Dermis blood vessel endothelial cell (primary cell): ENCODE measurements at places on chromosomes 1 and 21. TPM values are rescaled to one million over a fixed set of nuclear protein-coding genes. Genes with fewer than 3 reads are reported as not detected.

- no peak for DNase-seq
Measured at GRCh38 chr1:63882048-63882704, 108.4 kb downstream of the ROR1 start.

- peak; percentile 59 for DNase-seq
Measured at GRCh38 chr1:32208891-32209328, at the start of gene DCDC2B. TSS of gene DCDC2B (plus strand) at chr1:32209089. CDS start at chr1:32209094, 5 bp downstream.

DNA sequence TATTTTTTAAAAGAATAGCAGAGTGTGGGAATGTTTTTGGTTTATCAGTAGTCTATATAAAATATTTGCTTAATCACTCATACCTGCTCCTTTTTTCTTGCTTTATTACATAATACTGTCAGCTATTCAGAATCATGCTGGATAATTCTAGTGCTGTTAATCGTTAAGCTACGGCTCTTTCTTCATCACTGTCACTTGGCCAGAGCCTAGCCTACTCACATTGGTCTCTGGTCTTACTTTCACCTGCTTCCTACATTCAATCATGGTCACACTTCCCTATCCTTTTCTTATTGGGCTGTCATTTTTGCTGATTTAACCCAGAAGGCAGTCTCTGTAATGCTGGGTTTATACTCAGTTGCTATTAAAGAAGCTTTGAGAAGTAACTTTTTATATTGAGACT, 2.5 kb downstream of the KLHL20 start:
- DNase-seq = no peak

GRCh38 chr21:32184065-32184464, 94.8 kb downstream of the MIS18A start:
- no peak for DNase-seq

GRCh38 chr1:208289716-208290115, 45.5 kb upstream of the PLXNA2 start:
- DNase-seq = no peak

- no peak for DNase-seq
Measured at GRCh38 chr21:37183749-37184148, 83.4 kb downstream of the VPS26C start.

- no peak for DNase-seq
Measured at GRCh38 chr1:175307160-175307559, 114.6 kb upstream of the KIAA0040 start.

- no peak for DNase-seq
Measured at GRCh38 chr1:221515496-221515895, 226.4 kb downstream of the DUSP10 start.

GRCh38 chr21:41817228-41817627, 50.4 kb upstream of the RIPK4 start:
- DNase-seq = peak; percentile 75

GRCh38 chr1:113617438-113618141, 141.7 kb downstream of the PHTF1 start:
- no peak for DNase-seq

DNA sequence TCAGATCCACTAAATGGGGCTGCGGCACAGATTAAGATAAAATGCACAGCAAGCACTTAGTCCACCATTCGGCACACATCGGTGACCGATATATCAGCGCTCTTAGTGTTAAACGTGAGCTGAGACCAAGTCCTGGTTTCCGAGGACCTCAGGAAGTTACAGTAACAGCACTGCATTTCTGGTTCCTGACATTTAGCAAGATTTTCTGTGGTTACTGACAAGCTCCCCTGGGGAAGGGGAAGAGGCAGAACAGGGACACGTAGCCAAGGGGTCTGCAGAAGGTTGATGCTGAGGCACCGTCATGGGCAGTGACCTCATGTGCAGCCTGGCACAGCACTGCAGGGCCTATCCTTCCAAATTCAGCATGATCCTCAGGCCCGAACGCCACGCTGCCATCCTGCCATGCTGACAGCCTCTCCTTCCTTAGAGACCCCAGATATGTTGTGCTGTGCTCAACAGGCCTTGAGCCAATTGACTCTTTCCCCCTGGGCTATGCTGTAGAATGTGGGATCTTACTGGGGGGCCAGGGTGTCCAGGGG, 13.4 kb upstream of the PEF1 start:
- DNase-seq = no peak

- DNase-seq = peak; percentile 57
Measured at GRCh38 chr1:94081566-94082344, 39.2 kb downstream of the ABCA4 start.

DNA sequence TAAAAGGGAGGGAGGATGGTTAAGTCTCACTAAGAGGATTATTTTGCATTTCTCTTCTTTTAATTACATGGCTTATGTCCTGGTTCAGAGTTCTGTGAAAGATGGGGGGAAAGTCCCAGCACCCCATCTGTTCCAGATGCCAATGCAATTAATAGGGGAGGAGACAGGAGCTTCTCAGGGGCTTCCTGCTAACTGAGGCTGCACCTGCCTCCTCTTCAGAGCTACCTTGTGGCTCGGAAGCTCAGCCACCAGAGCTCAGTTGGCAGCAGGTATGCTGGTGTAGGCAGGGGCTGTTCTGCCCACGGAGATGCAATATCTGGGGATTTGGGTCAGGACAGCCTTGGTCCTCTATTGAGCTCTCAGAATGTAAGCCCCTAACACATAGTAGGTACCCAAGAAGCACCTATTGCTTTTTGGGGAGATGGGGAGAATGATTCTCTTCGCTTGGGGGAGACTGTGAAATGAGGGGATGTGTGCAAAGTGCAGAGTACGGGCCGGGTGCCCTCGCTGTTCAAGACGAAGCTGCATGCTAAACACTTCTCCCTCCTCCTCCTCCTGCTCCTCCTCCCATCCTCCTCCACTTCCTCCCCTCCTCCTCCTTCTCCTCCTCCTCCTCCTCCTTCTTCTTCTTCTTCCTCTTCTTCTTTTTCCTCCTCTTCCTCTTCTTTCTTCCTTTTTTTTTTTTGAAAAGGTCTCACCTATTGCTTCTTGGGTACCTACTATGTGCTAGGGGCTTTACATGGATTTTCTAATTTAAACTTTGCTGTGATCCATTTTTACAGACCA, 279.0 kb downstream of the PTPRU start:
- DNase-seq = no peak

- no peak for DNase-seq
Measured at GRCh38 chr1:59261537-59261936, 35.4 kb upstream of the FGGY start.

DNA sequence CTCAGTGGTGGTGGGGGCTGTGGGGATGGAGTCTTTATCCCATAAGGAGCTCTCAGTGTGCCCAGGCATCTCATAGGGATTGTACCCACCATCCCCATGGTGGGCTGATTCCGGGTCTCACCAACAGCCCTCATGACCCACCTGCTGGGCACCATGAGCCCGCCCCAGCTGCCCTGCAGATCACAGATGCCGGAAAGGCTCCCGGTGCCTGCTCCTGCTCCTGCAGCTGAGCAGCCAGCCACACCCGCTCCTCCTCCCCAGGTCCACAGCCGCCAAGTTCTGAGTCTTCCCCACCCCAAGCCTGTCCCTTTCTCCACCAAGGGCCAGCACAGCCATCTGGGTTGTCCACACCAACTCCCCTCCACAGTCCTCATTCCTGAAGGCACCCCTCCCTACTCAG, 15.5 kb upstream of the TSPEAR start:
- no peak for DNase-seq

GRCh38 chr1:70874818-70875217, 172.8 kb downstream of the PTGER3 start:
- no peak for DNase-seq

DNA sequence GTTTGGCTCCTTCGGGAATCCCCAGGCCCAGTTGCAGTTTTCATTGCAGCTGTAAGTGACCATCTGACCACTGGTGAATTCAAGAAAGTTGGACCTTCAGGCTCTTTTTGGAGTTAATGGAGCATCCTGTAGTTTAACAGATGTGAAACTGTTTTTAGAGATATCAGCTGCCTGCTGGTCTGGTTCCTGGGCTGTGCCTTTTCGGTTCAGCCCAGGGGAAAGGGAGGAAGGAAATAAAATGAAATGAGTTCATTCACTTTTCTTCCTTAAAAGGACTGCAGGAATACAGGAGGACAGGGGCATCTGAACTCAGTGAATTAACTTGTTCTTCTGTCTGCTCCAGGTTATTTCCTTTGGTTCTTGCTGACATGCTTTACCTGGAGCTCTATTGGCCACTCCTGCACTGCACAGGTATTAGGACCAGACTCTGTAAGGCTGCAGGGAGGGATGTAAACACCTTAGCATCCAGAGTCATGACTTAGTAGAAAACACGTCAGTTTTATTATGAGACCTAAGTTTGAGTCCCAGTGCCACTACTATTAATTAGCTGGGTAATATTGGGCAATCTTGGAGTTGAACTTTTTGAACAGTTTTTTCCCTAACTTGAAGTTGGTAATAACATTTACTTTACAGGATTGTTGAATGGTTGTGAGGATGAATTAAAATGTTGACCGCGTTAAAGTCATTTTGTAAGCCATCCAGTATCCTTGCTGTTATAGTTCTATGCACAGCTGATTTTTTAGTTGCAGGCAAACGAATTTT, 83.6 kb downstream of the LRRC8D start:
- DNase-seq = peak; percentile 69

DNA sequence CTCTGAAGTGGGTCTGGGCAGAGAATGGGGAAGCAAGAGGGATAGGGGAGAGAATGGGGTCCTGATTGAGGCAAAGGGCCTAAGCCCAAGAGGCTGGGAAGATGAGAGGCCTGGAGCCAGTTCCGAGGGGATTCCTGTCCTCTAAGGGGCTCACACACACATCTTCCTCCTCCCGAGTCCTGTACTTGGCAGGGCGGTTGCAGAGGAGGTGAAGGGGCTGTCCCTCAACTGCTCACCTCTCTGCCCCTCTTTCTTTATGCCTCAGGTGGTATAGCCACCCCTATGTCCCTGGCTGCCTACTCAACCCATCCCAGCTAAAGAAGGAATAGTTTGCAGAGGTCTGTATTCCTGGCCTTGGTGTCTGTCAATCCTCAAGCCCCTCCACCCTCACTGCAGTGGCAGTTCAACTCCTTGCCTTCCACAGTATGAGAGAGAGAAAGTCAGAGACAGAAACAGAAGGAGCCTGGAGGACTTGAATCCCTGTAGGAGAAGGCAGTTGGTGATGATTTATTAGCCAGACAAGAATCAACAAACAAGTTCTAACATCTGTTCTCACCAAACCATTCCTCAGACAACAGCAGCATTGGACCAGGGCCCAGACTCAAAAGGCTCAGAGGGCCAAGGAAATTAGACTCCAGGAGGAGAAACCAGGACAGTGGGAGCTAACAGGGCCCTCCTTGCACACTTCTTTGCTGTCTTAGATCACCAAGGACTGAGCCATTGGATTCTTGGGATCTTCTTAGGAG, 10.7 kb downstream of the SH2D2A start:
- DNase-seq = peak; percentile 33

- no peak for DNase-seq
Measured at GRCh38 chr21:42316891-42317290, 1.7 kb upstream of the TFF3 start.

DNA sequence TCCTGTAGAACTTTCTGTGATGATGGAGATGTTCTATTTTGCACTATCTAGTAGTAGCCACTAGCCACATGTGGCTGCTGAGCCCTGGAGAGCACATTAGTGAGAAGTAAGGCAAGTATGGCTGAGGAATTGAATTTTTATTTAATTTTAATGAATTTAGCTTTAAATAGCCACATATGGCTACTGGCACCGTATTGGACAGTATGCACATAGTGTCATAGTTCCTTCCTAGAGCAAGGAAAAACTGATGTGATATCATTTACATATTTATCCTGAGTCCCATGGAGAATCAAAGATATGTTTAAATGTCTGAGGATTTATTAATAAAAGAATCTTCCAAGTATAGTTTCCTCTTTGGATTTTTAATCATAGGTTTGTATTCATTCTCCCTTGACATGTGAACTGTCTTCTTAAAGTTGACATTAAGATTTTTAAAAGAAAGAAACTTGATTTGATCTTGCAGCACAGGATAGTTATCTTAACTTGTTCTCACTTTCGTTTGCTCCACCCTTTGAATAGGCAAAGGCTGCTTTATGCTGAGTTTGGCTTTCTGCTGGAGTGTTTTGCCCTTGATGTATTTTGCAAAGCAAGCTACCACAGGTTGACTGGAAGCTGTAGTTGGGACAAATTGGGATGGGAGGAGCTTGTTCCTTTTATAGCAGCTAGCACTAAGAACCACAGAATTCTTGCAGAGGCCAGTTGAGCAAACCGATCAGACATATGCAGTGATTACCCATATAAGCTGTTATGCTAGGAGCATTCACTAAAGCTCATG, 129.7 kb downstream of the VPS13D start:
- no peak for DNase-seq

- no peak for DNase-seq
Measured at GRCh38 chr1:230909974-230910754, 41.8 kb upstream of the C1orf198 start.

DNA sequence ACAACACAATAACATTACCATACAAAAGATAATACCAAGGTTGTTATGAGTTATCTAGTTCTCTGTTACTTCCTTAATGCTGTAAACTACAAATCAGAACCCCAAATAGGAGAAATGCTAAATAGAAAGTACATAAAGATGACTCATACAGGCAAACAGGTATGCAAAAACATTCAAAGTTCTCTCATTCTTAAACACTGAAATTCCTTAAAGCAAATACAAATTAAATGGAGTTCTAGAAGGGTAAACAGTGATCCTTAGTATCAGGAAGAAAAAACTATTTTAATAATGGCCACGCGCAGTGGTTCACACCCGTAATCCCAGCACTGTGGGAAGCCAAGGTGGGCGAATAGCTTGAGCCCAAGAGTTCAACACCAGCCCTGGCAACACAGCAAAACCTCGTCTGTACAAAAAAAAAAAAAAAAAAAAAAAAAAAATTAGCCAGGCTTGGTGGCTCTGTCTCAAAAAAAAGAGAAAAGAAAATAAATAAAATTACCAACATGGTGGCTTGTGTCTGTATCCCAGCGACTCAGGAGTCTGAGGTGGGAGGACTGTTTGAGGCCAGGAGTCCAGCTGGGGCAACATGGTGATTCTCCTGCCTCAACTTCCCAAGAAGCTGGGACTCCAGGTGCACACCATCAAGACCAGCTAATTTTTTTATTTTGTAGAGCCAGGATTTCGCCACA, 17.5 kb downstream of the FBXO42 start:
- no peak for DNase-seq

DNA sequence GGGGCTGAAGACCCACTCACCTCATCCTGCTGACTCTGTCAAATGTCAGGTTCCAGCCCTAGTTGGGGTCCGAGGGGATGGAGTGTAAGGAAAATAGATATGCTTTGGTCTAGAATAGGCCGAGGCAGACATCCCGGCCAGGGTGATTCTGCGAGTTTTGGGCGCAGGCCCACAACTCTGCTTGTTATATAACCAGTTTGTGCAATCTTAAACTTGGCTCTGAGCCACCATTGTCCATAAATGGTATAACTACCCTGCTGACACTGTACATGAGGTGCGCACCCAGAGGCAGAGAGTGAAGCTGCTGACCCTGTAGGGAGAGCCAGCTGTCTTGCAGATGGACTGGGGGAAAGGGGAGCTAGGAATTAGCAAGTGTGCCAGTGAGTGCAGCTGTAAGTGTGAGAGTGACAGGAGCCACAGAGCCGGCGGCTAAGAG, 1388.8 kb downstream of the AMY1C start:
- no peak for DNase-seq

The INSRR gene
- not detected in 2 replicates for total RNA-seq

The CBR1 gene
- total RNA-seq = 37.3 and 84.5 TPM in 2 replicates

The ELK4 gene
- 33.4 and 65.3 TPM in 2 replicates for total RNA-seq

The MRPL55 gene
- 54.3 and 55.7 TPM in 2 replicates for total RNA-seq

The USP16 gene
- 25.5 and 40.8 TPM in 2 replicates for total RNA-seq

The OR10Z1 gene
- not detected in 2 replicates for total RNA-seq

The PTPN22 gene
- not detected in 2 replicates for total RNA-seq

The FCMR gene
- total RNA-seq = 0.17 TPM in 1 of 2 replicates, not detected in the other

The DNMT3L gene
- total RNA-seq = not detected in 2 replicates

The PLA2G5 gene
- total RNA-seq = not detected in 2 replicates

The DDR2 gene
- 6.5 and 11.1 TPM in 2 replicates for total RNA-seq

The ASPM gene
- total RNA-seq = 12.3 and 80.6 TPM in 2 replicates
